ENCODE measurements at places on chromosomes 3 and 15.

DNA sequence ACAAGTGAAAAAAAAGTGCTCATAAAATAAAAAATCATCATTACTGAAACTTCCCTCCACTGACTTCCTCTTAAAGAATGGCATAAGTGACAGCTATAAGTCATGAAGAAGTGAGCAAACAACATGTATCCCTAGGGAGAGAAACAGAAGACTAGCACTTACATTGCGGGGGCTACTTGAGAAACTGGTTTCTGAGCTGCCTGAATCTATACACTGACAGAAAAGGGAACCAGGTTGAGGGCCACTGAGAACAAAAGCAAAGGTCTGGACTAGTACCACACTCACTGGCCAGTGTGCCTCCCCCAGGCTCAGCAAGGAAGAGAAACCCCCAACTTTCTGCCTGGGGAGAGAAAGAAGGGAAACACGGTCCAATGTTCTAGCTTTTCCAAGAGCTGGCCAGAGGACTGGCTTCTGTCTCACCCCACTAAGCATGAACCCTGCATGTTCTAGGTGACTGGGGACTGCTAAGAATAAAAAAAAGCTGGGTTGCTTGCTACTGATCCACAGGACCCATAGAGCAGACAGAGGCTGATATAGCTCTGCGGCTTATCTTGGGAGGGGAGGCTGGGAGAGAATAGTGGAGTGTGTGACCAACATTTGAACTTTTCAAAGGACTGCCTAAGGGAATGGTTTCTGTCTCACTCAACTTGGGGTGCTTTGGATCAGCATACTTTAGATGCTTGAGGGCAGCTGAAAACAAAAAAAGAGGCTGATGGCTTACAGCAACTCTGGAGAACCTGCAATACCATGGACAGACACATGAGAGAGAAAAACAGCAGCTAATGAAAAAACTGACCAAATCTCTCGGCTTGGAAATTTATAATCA lies 8.1 kb downstream of the RAD18 start:
- no peak for DNase-seq

DNA sequence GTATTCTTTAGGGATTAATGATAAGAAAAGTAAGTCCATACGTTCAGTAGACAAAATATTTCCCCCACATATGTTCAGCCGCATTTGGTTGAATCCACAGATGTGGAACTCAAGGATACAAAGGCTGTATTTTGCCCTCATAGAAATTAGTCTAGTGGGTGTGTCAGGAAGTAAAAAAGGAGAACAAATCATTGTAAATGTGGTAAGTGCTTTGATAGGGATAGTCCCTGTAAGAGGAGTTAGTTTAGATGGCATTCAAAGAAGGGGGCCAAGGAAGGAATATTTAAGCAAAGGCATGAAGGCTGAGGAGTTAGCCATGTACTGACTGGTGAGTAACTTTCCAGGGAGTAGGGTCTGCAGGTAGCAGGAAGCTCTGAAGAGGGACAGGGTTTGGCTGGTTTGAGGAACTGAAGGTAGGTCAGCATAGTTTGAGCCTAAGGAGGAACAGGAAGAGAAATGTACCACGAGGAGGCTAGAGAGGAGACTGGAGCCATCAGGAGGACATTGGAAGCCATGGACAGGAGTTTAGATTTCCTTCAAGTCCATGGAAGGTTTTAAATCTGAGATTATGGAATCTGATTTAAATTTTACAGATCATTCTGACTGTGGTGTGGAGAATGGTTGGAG lies 98.8 kb downstream of the MME start:
- DNase-seq: no peak

DNA sequence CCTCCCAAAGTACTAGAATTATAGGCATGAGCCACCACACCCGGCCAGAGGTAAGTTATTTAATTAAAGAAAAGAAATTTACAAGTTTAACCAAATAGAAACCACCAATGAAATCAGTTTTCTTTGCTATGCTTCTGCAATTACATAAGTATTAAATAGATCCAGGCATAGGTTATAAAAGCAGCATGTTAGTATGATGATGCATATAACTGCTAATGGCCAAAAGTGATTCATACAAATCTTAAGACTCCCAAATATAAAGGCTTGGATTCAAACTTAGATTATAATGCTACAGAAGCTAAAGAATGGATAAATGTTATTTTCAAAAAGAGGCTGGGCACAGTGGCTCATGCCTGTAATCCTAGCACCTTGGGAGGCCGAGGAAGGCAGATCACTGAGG lies 32.8 kb upstream of the HDC start:
- DNase-seq: no peak

- DNase-seq: no peak
Measured at GRCh38 chr3:150359381-150359780, 48.7 kb upstream of the TSC22D2 start.

- DNase-seq: no peak
Measured at GRCh38 chr3:73729969-73730440, 105.3 kb upstream of the PDZRN3 start.

GRCh38 chr15:87871731-87872320 lies 384.7 kb downstream of the NTRK3 start:
- no peak for DNase-seq

- no peak for DNase-seq
Measured at GRCh38 chr3:150150633-150151032, 179.9 kb upstream of the PFN2 start.

DNA sequence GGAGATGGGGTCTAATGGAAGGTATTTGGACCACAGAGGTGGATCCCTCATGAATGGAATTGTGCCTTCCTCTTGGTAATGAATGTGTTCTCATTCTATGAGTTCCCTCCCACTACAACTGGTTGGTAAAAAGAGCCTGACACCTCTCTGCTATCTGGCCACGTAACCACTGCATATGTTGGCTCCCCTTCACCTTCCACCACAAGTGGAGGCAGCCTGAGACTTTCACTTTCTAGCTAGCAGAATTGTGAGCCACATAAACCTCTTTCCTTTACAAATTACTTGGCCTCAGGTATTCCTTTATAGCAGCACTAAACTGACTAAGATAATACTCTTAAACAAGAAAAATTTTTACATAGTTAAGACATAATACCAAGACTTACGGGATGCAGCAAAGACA lies 155.3 kb downstream of the NR1I2 start:
- no peak for DNase-seq

GRCh38 chr3:171038342-171038741 lies 11.8 kb upstream of the SLC2A2 start:
- DNase-seq: no peak

GRCh38 chr3:184531626-184532280 lies 29.8 kb upstream of the EPHB3 start:
- DNase-seq: no peak

DNA sequence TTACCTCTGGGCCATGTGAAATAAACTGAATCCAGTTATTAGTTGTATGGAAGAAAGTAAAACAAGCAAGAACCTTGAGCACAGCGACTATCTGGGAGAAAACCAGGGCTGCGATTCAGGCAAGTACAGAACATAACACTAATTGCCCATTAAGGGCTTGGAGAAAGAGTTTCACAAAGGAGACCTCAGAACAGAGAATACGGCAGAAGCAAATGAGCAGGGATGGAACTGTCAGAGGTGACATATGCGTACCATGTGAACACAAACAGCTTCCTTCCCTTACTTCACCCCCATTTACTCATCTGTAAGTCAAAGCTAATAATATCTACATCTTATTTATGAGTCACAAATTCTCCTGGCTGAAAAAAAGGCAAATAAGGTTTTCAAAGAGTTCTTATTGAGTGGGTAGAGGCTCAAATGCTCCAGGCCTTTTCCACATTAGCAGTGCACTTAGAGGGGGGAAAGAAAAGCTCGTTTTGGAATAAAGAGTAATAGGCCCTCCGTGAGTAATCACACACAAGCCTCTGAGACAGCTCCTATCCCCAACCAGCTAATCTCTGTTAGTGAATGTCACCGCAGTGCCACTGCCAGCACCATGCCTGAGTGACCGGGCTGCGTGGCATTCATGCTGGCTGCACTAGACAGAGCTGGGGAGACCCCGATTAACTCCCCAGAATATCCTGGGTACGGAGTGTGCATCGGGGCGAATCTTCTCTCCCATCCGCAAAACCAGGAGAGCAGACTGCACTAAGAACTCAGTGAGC lies 2.6 kb downstream of the PCSK6 start:
- DNase-seq: no peak

DNA sequence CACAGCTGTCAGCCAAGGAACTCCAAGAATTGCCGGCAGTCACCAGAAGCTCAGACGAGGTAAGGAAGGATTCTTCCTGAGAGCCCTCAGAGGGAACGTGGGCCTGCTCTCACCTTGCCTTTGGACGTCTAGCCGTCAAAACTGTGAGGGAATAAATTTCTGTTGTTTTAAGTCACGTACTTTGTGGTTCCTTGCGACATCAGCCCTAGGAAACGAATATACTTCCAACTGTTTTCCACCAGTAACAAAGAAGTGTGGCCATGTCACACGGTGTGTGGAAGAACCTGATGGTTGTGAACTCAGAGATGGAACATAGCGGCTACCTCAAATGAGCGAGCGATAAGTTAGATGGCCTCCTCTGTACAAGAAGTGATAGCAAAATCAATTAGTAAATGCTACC lies 41.0 kb upstream of the B3GNT5 start:
- no peak for DNase-seq

DNA sequence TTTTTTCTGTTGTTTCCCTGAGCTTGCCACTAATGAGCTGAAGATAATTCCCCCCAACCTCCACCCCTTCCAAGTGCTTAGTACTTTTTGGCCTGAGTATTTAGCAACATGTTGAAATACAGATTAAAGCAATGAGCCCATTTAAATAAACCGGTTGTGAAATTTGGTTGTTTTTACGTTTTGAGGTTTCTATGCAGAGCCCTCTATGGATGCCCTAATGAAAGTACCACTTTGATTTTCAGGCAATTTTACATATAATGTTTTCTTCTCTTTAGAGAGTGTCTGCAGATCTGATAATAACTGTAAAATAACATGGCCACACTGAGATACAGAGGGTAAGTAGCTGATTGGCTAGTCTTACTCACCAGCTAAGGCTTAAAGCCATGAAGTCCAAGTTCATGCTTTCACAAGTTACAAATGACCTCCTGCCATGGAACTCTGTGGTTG lies 139.4 kb upstream of the SLC7A14 start:
- DNase-seq: no peak

Measured in NCI-H1694 treated with DMSO at 0.1 percent for 48 hours (cell line).